ENCODE measurements at places on chromosomes 2 and 18. TPM values are rescaled to one million over a fixed set of nuclear protein-coding genes. Genes with fewer than 3 reads are reported as not detected.

The PLCD4 gene
- total RNA-seq: 0.27 TPM

The CYTIP gene
- total RNA-seq: 0.34 TPM

The HOXD4 gene
- 13.8 TPM for total RNA-seq

The STK39 gene
- total RNA-seq: 27.2 TPM

The ALPP gene
- not detected for total RNA-seq

The SP9 gene
- total RNA-seq: not detected

The SPP2 gene
- not detected for total RNA-seq

The CRYGD gene
- total RNA-seq: not detected

The PLGLB1 gene
- 0.38 TPM for total RNA-seq

The FSHR gene
- total RNA-seq: not detected

The FAM161A gene
- total RNA-seq: 6.0 TPM

The SERPINB4 gene
- total RNA-seq: not detected

The MAP4K4 gene
- total RNA-seq: 134 TPM

The DOK6 gene
- total RNA-seq: 0.67 TPM

The SNTG2 gene
- 0.38 TPM for total RNA-seq

The GPR45 gene
- total RNA-seq: not detected

The ABCG8 gene
- total RNA-seq: not detected

The CRACDL gene
- 1.4 TPM for total RNA-seq
